SK-N-SH treated with all-trans-retinoic acid at 6 μM for 48 hours (cell line): ENCODE measurements at places on chromosomes 7 and 10.
A peak's percentile ranks its signal among the peaks of the same experiment; 100 is the strongest.

- ATAC-seq: peak; percentile 40; the same call in 2 of the 3 replicates
Measured at GRCh38 chr7:41892356-41893100, 189.6 kb upstream of the INHBA start.

DNA sequence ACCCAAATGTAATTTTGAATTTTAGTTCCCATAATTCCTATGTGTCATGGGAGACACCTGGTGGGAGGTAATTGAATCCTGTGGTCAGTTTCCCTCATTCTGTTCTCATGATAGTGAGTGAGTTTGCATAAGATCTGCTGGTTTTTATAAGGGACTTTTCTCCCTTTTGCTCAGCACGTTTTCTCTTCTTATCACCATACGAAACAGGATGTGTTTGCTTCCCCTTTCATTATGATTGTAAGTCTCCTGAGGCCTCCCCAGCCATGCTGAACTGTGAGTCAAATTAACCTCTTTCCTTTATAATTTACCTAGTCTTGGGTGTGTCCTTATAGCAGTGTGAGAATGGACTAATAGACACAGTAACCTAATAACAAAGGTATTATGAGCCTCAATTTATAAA, 36.1 kb upstream of the ZNF736 start:
- ATAC-seq: no peak

DNA sequence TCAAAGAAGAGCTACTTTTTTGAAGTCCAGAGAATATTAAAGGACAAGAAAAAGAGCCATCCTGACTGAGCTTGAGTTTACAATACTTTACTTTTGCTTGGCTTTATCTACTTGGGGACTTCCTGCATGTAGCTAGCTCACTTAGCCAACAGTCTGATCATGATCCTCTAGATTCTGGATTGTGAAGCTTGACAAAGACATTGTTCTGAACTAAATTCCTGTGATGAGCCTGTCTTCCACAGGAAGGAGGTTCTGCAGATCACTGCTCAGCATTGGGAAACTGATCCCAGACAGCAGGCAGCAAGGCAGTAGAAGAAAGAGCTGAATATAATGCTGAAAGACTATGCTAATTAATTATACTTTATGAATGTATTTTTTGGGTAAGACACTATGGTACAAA, 296.4 kb downstream of the DGKB start:
- peak; percentile 34; the same call in 1 of the 3 replicates for ATAC-seq

DNA sequence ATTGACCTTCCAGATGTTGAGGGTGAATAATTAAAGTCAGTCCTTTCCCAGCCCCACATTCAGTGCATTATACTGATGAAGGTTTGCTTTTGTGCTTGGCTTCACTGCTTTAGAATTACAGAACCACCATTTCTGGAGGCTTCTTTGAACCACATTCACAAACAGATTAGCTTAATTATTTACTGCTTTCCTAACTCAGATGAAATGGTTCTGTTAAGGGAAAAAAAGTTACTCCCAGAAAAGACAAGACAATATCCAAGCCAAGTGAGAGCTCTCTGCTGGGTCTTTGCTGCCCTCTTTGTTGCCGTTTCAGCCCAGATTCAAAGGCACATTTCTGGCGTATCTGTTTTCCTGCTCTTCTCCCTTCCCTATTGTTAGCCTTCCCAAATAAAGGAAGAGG, 188.9 kb downstream of the AHR start:
- ATAC-seq: no peak

GRCh38 chr10:78609976-78610375, 458.8 kb upstream of the ZMIZ1 start:
- no peak for ATAC-seq

- ATAC-seq: no peak
Measured at GRCh38 chr7:129073738-129074137, 18.8 kb upstream of the TNPO3 start.

GRCh38 chr7:22856416-22856815, 33.8 kb upstream of the TOMM7 start:
- ATAC-seq: no peak

DNA sequence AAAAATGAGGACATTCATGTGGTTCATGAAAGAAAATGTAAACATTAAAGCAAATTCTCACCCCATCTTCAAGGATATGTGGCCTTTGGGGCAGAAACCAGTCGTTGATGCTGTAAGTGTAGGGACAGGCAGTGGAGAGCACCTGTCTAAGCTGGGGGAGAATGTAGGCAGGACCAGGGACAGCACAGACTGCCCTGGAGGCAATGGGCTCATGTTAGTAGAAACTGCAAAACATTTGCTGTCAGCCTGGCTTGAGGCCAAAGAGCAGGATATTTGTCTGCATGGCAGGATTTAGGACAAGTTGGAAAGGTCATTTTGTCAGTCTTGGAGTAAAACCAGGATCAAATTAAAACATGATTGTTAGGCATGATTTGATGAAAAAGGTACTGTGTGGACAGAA, 211.6 kb upstream of the AGK start:
- no peak for ATAC-seq

- peak; percentile 63 for ATAC-seq
Measured at GRCh38 chr10:58385784-58386112, 538 bp downstream of the TFAM start.

DNA sequence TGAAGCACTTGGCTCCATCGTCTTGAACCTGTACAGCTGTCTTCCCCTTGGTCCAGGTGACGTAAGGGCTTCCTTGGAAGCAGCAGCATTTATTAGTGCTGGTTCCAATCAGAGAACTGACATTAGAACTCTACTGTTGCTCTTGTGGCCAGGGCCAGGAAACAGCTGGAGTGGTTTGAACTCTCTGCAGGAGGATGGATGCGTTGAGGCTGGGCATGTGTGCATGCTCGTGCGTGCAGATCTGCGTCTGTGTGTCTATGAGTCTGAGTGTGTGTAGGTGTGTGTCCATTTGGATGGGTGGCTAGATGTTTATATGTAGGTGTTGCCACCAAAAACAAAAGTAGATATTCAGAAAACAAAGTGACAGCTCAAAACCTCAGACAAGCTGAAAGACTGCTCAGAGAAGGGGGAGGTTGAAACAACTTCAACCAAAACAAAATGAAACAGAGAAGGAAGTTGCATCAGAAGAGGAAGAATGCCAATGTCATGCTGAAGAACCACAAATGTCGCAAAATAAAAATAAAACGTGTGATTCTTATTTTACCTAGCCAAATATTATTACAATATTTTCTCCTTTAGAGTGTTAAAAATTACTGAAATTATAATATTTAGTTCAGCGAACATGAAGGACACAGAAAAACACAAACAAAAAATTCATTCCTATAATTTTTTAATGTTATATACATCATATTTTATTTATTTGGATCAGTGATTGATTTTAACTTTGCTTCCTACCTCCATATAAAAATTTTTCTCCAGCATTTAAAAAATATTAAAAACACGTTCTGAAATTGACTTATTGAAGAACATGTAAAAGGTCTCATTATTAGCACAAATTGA, 96.1 kb upstream of the MKLN1 start:
- ATAC-seq: no peak
